ENCODE measurements at places on chromosomes 3 and 15.

GRCh38 chr15:100570735-100571313, 31.2 kb downstream of the LINS1 start:
- DNase-seq = no peak

DNA sequence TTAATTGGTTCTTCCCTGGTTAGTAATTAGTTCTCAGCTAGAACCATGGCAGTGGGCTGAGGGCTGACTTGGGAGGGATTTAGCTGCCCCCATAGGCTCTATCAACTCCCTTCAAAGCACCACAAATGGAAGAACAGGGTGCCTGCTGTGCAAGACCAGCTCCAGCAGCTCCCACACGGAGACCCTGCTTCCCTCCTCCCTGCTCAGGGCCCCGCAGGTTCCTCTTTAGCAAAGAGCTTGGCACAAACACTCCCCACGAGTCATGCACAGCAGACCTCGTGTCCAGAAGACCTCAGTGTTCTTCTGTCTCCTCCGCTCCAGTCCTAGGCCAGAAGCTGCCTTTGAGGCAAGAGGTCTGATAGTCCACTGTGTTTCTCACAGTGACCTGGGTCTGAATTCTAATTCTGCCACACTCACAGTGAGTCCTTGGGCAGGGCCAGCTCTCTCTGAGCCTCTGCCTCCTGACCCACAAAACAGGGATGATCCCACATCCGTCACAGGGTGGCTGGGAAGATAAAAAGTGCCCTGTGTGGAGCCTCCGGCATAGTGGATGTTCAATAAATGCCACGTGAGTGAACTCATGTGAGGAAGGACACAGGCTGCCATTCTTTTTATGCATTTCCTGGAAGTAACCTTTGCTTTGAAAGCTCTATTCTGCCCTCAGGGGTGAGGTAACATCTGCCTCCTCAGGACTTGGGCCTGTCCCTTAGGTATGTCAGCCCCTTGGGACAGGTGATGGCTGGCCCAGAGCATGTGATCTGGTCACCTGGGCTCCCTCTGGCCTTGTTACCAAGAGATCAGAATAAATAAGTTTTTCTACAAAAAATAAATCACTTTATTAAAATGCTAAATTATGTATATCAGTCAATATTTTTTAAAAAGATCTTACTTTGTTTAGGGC, 7.6 kb downstream of the RAB6B start:
- no peak for DNase-seq

DNA sequence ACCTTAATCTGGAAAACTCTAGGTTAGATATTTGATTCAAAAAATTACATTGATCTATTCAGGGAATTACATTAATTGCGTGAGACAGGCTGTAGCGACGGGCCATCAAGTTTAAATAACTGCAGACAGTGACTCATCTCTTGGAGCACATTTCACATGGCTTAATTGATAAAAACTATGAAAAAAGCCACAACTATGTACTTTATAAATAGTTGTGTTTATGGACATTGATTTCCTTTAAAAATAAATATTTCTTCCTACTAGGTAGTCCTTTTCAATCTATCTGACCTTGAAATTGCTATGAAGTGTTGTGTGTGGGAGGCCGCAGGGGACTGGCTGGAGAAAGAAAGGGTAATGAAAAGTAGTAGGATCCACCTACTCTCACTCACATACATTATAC, 157.8 kb downstream of the IL1RAP start:
- DNase-seq = no peak

GRCh38 chr3:94070341-94070911, 7.6 kb downstream of the NSUN3 start:
- no peak for DNase-seq

DNA sequence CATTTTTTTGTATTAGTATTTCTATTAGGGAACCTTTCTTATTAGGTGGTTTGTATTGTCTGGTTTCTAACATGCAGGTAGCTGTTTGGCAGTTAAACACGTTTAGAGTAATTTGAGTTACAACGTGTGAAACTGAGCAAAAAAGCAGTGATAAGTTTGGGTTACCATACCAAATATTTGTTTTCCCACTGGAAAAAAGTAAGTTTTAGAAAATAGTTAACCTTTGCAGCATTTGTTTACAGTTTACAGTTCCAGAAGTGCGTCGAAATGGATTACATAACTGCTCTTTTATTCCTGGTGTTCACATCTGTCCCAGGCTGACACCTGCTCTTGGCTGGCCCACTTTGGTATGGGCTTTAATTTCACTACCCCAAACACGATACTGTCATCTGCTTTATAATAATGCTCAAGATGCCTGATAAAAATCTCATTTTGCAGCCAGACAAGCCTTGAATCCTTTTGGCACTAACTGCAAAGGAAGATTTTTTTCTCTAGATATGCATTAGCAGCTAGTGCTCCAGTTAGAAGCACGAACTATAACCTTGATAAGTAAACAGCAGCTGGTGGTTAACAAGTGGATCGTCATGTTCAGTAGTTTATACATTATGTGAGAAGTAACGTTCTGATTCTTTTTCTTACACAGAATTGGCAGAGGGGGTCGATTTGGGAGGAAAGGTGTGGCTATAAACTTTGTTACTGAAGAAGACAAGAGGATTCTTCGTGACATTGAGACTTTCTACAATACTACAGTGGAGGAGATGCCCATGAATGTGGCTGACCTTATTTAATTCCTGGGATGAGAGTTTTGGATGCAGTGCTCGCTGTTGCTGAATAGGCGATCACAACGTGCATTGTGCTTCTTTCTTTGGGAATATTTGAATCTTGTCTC, 5.3 kb downstream of the EIF4A2 start:
- no peak for DNase-seq

GRCh38 chr15:77416954-77417353, 3.0 kb downstream of the PEAK1 start:
- no peak for DNase-seq

DNA sequence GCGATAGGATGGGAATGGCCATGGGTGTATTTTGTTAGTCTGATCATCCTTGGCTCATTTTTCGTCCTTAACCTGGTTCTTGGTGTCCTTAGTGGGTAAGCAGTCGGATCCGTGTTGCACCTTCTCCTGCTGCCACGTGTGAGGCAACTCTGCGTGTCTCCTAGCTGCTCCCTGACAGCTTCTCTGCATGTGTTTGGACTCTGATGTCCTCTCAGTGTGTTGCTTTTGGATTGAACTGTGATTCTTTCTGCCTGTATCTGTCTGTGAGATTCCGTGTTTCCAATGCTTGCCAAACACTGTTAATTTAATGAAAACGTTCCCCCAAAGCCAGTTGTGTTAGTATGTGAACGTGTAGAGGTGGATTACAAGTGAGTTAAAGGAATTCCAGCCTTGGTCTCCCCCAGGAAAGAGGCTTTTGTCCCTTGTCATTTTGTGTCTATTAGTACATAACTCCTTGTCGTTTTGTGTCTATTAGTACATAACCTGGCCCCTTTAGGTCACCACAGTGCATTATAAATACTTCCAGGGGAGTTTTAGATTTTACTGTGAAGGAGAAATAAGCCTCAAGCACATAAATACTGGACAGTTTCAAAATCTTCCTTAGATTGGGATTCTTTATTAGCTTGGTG, 172.4 kb downstream of the CHDH start:
- no peak for DNase-seq

- no peak for DNase-seq
Measured at GRCh38 chr3:31251083-31251482, 281.6 kb upstream of the STT3B start.
